ENCODE measurements at places on chromosomes 13 and 19.
A peak's percentile ranks its signal among the peaks of the same experiment; 100 is the strongest.

- peaks cover 6% of the 10 kb centered on the region for H3K27me3 ChIP-seq
- no peak overlapping the region for H3K27ac ChIP-seq
- DNase-seq = no peak
- peaks cover 3% of the 10 kb centered on the region for H3K4me1 ChIP-seq
Observed at GRCh38 chr13:28488376-28489005, 6.4 kb downstream of the FLT1 start.

GRCh38 chr13:36601186-36601585 lies 72.6 kb upstream of the SERTM1 start:
- no peaks in the 10 kb centered on the region for H3K36me3 ChIP-seq
- H3K4me3 ChIP-seq = no peak overlapping the region
- H3K27me3 ChIP-seq = no peaks in the 10 kb centered on the region
- no peaks in the 10 kb centered on the region for H3K4me1 ChIP-seq

DNA sequence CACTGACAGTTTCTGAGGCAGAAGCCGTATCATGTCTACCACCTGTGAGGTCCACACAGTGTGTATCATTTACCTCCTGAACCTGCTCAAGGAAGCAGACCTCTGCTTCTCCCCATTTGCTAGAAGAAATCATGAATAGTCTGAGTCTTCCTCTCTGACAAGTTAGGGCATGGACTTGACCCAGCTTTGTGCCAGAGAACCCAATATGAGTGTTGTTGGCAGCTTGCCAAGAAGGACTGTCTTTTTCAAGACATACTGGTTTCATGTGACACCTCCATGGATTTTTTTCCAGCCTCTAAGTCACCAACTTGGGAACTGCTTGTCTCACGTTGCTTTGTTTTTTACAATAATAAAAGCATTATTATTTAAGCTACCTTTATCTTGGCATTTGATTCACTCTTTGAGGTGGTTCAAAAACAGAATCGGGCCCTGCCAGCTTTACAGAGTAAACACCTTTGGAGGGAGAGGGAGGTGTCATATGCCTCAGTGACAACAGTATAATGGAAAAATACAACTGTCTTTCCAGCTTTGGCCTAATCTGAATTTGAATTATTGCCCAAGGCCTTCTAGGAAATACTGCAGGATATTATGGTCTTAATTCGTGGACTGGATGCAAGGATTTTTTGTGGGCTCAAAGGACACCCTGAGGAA lies 9.6 kb downstream of the ZNF211 start:
- peaks cover 39% of the 10 kb centered on the region for H3K36me3 ChIP-seq
- no peak overlapping the region for H3K27ac ChIP-seq
- peak overlapping the region; percentile 25 for H3K4me3 ChIP-seq
- H3K4me1 ChIP-seq = no peaks in the 10 kb centered on the region
- no peaks in the 10 kb centered on the region for H3K27me3 ChIP-seq

GRCh38 chr19:47729468-47729798 lies 15.9 kb upstream of the NOP53 start:
- H3K27ac ChIP-seq = no peak overlapping the region
- no peaks in the 10 kb centered on the region for H3K27me3 ChIP-seq
- H3K36me3 ChIP-seq = no peaks in the 10 kb centered on the region
- no peak for DNase-seq
- no peak overlapping the region for H3K4me3 ChIP-seq

GRCh38 chr19:45103508-45104319 lies 10.7 kb downstream of the PPP1R37 start:
- H3K4me1 ChIP-seq = peaks cover 34% of the 10 kb centered on the region
- H3K27ac ChIP-seq = no peak overlapping the region
- H3K27me3 ChIP-seq = no peaks in the 10 kb centered on the region
- no peaks in the 10 kb centered on the region for H3K36me3 ChIP-seq
- DNase-seq = no peak
- H3K4me3 ChIP-seq = peak overlapping the region; percentile 11

- DNase-seq = no peak
- peaks cover 18% of the 10 kb centered on the region for H3K4me1 ChIP-seq
- H3K36me3 ChIP-seq = no peaks in the 10 kb centered on the region
- no peak overlapping the region for H3K4me3 ChIP-seq
- H3K27me3 ChIP-seq = no peaks in the 10 kb centered on the region
- H3K27ac ChIP-seq = no peak overlapping the region
Observed at GRCh38 chr13:32791545-32792172, 205.4 kb downstream of the PDS5B start.

GRCh38 chr13:60603049-60603448 lies 206.0 kb downstream of the TDRD3 start:
- no peaks in the 10 kb centered on the region for H3K4me1 ChIP-seq
- DNase-seq = no peak
- no peaks in the 10 kb centered on the region for H3K27me3 ChIP-seq
- no peak overlapping the region for H3K4me3 ChIP-seq
- no peak overlapping the region for H3K27ac ChIP-seq
- no peaks in the 10 kb centered on the region for H3K36me3 ChIP-seq

- no peak overlapping the region for H3K27ac ChIP-seq
- H3K4me1 ChIP-seq = no peaks in the 10 kb centered on the region
- no peak for DNase-seq
- H3K4me3 ChIP-seq = no peak overlapping the region
Observed at GRCh38 chr13:39405107-39405506, 197.9 kb downstream of the LHFPL6 start.

DNA sequence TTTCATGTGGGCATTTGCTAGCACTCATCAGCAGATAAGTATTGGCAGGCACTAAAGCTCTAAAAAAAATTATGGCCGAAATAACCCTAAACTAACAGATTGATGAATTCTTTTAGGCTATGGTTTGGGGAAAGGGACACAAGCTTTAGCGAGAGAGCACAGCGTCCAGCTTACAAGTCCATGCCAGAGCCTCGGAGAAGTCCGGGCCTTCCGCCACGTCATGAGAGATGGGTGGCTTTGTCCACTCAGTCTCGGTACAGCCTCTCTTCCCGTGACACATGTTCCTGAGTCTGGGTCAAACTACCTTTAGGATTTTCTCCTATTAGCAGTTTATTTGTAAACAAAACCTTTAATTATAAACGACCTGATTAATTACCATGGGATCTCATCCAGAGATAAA lies 27.7 kb downstream of the TMTC4 start:
- H3K4me3 ChIP-seq = no peak overlapping the region
- no peak for DNase-seq
- H3K4me1 ChIP-seq = no peaks in the 10 kb centered on the region
- H3K27ac ChIP-seq = no peak overlapping the region

DNA sequence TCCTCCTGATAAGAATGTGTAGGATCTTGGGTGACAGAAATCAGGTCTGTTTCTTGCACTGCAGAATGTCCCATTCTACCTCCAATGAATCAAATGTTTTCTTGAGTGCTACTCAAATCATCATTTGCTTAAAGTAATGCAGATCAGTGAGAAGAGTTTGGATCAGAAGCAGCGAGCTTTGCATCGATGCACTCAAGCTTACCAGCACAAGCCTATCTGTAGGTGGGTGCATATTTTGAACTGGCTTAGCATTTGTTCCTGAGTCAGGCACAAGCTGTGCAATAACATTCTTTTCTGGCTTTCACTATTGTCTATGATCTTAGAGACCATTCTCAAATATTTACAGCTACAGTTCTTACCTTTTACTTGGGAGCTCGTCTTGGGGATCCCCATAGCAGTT lies 109.5 kb downstream of the UBL3 start:
- DNase-seq = no peak
- no peaks in the 10 kb centered on the region for H3K27me3 ChIP-seq
- no peaks in the 10 kb centered on the region for H3K36me3 ChIP-seq
